ENCODE measurements at places on chromosomes 1 and 21.

- no peaks in the 10 kb centered on the region for H3K27me3 ChIP-seq
- no peak for DNase-seq
- H3K4me3 ChIP-seq, result no peak overlapping the region
- H3K36me3 ChIP-seq, result no peaks in the 10 kb centered on the region
- H3K27ac ChIP-seq, result no peak overlapping the region
Observed at GRCh38 chr21:41680444-41681347, 86.2 kb downstream of the RIPK4 start.

- H3K27me3 ChIP-seq, result no peaks in the 10 kb centered on the region
- H3K27ac ChIP-seq, result no peak overlapping the region
- peaks cover 2% of the 10 kb centered on the region for H3K36me3 ChIP-seq
Observed at GRCh38 chr21:39968010-39968409, 100.8 kb downstream of the PCP4 start.

DNA sequence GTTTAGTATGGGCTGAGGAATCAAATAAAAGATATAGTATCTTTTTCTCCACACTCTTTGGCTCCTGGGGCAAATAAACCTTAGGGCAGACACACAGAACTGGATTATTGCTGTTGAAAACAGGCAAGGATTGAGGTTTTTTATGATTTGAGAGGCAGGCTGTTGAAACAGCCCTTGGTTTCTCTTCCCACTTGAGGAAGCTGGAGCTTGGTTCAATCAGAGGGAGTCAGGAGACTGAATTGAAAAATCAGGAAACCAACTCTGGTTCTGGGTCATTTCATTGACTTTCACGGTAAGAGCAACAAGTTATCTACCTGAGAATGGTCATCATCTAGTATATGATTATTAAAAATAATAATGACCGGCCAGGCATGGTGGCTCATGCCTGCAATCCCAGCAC, 108.4 kb downstream of the CNIH3 start:
- DNase-seq, result no peak
- H3K27ac ChIP-seq, result no peak overlapping the region
- peaks cover 8% of the 10 kb centered on the region for H3K27me3 ChIP-seq
- H3K4me3 ChIP-seq, result no peak overlapping the region

DNA sequence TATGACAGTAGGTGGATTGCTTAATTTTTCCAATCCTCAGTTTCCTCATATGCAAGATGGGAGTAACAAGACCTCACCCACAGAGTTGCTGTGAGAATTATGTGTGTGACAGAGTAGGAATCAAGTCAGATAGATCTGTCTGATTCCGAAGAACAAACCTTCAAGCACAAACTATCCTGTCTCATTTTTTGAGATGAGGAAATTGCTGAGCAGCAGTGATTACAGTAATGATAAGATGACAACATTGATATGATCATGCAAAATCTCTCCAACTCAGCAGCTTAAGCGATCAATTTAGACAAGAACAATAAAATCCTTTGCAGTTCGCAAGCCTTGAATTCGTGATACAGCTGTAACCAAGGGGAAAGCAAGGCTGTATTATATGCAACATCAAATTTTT, 474.1 kb downstream of the OMA1 start:
- no peak overlapping the region for H3K27ac ChIP-seq
- H3K4me1 ChIP-seq, result no peaks in the 10 kb centered on the region
- H3K36me3 ChIP-seq, result no peaks in the 10 kb centered on the region

GRCh38 chr21:21187579-21187978, 189.4 kb downstream of the NCAM2 start:
- no peak for DNase-seq
- no peak overlapping the region for H3K27ac ChIP-seq
- no peaks in the 10 kb centered on the region for H3K36me3 ChIP-seq
- H3K27me3 ChIP-seq, result no peaks in the 10 kb centered on the region
- H3K4me3 ChIP-seq, result no peak overlapping the region

DNA sequence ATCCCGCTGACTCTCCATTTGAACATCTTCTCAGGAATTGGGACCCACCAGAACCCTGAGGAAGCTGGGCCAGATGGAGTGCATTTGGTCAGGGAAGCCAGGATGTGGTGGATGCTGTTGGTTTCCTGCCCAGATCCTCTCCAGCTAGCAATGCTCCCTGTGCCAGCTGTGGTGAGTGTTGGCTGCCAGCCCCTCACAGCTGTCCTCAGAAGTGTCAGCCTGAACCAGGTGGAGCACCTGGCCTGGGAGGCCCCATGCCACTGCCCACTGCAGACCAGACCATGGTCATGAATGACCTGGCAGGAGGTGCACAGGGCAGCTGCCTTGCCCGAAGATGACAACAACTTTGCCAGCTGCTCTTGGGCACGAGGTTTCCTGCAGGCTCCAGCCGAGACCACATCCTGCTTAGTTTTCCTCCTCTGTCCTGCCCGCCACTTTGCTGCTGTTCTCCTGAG, 54.4 kb downstream of the PRSS38 start:
- DNase-seq, result no peak
- no peak overlapping the region for H3K4me3 ChIP-seq
- H3K4me1 ChIP-seq, result peaks cover 17% of the 10 kb centered on the region
- peaks cover 34% of the 10 kb centered on the region for H3K27me3 ChIP-seq
- H3K27ac ChIP-seq, result no peak overlapping the region

DNA sequence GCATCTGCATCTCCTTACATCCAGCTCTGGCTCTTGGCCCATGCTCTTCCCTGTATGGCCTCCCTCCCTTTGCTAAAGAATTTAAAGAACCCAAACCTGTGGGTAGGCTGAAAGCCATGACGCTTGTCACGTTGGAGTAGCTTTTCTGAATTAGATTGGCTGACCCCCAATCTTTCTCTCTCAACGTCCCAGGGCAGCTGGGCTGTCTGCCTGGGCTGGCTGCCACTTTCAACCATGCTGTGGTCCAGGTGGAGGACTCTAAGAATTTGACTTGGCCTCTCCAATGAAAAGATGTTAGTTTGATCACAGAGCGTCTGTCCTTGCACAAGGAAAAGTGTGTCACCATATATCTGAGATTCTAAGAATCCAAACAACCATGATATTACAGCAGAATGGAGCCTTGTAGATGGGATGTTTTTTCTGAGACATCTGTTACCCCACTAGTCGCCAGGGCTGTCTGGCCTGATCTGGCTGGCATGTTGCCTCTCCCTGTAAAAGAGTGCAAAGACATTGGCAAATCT, 6.5 kb upstream of the IGSF3 start:
- H3K27ac ChIP-seq, result no peak overlapping the region
- H3K36me3 ChIP-seq, result no peaks in the 10 kb centered on the region
- H3K27me3 ChIP-seq, result peaks cover 55% of the 10 kb centered on the region
- H3K4me3 ChIP-seq, result no peak overlapping the region
- DNase-seq, result no peak

- H3K27me3 ChIP-seq, result no peaks in the 10 kb centered on the region
- H3K4me1 ChIP-seq, result peaks cover 2% of the 10 kb centered on the region
- no peaks in the 10 kb centered on the region for H3K36me3 ChIP-seq
- no peak for DNase-seq
- no peak overlapping the region for H3K4me3 ChIP-seq
Observed at GRCh38 chr21:17930093-17930492, 110.9 kb upstream of the C21orf91 start.

DNA sequence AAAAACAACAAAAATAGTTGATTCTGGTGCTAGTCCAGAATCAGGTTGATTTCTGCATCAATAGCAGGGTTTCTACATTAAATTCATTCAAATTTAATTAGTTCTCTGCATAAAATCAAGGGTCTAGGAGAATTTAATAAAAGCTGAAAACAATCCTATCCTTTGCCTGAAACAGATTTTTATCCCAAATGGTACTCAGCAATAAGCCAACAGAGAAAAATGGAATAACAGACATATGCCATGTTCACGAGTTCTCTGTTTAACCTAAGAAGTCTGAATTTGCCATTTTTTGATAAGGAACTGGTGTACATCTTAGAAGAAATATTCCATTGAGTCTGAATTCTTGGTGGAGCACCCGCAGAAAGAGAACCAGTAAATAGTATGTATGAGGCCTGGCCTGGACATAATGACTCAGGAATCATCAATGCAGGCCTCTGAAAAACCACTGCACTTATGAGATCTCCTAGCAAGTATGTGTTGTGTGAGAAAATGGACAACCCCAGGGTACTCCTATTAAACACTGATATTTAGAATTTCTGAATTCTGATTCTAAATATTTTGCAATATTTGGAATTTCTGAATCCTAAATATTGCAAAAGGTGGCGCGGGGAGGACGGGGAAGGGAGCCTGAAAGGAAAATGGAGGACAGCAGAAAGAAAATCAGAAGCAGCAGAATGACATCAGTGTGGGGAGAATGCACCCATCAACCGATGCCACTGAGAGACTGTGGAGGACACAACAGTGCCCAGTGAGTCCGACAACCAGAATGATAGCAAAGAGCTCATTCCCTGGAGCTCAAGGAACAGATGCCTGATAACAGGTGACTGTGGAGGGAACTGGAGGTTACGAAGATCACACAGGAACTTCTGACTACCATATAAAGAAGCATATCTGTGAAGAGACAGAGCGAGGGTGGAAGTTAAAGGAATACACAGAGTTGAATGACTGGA, 97.6 kb downstream of the APP start:
- H3K36me3 ChIP-seq, result no peaks in the 10 kb centered on the region

DNA sequence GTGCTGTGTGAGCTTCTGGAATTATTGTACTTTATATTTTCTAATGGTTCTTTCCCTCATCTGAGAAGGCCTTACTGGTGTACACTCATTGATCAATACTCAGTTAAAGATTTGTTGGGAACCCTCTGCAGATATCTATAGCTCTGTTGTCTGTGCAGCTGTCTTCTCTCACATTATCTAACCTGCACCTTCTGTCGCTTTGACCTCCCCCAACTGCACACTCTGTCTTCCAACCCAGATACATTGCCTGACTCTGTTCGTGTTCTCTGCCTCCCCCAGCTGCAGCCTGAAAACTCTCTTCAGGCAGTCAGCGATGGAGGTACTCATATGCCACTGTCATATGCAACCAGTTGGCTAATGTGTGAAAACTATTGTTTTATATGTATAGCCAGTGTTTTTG, 334.3 kb downstream of the NCAM2 start:
- H3K27ac ChIP-seq, result no peak overlapping the region
- DNase-seq, result no peak
- no peaks in the 10 kb centered on the region for H3K4me1 ChIP-seq
- no peaks in the 10 kb centered on the region for H3K36me3 ChIP-seq
- H3K4me3 ChIP-seq, result no peak overlapping the region

DNA sequence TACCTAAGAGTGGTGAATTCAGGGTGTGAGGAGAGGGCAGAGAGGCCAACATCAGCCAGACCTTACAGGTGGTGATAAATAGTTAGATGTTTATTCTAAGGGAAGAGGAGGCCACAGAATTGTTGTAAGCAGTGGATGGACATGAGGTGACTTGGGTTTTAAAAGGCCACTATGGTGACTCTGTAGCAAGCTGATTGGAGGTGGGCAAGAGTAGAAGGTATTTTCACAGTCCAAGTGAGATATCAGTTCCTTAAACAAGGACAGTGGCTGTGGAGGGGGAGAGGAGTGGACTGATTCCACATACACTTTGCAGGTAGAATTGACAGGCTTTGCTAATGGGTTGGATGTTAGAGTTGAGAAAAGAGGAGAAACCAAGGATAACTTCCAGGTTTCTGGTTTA, 60.8 kb upstream of the CLDN14 start:
- no peak for DNase-seq
- no peak overlapping the region for H3K27ac ChIP-seq
- no peak overlapping the region for H3K4me3 ChIP-seq
- no peaks in the 10 kb centered on the region for H3K27me3 ChIP-seq
- H3K4me1 ChIP-seq, result no peaks in the 10 kb centered on the region
- no peaks in the 10 kb centered on the region for H3K36me3 ChIP-seq

DNA sequence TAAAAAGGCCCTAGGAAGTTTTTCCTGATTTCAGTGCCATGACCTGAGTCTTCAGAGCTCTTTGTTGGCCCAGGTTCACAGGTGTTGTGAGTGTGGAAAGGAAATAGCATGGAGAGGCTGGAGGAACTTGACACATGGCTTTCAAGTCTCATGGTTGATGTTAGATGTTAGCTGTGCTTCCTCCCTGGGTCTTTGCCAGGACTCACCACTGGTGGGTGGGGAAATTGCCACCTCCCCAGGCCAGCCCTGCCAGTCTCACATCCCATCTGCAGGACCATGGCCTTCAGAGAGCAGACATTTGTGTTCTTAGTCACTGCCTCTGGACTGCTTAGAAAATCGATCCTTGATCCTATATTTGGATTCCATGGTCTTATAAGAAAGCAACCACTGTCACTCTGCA, 383.2 kb downstream of the DISC1 start:
- H3K4me1 ChIP-seq, result no peaks in the 10 kb centered on the region
- H3K27ac ChIP-seq, result no peak overlapping the region
- no peaks in the 10 kb centered on the region for H3K36me3 ChIP-seq
- no peak for DNase-seq

GRCh38 chr1:156298852-156299357, at the start of gene VHLL:
Gene VHLL, minus strand, starts transcription at chr1:156299307. Its CDS starts 118 bp downstream, at chr1:156299189.
- no peak within 1 kb of the TSS for H3K4me3 ChIP-seq
- H3K4me1 ChIP-seq, result peaks cover 7% of the 10 kb centered on the region
- no peak for DNase-seq

GRCh38 chr1:36091698-36092097, 3.0 kb downstream of the ADPRS start:
- peaks cover 9% of the 10 kb centered on the region for H3K36me3 ChIP-seq
- peaks cover 12% of the 10 kb centered on the region for H3K4me1 ChIP-seq
- no peak overlapping the region for H3K27ac ChIP-seq
- H3K27me3 ChIP-seq, result no peaks in the 10 kb centered on the region
- H3K4me3 ChIP-seq, result no peak overlapping the region

DNA sequence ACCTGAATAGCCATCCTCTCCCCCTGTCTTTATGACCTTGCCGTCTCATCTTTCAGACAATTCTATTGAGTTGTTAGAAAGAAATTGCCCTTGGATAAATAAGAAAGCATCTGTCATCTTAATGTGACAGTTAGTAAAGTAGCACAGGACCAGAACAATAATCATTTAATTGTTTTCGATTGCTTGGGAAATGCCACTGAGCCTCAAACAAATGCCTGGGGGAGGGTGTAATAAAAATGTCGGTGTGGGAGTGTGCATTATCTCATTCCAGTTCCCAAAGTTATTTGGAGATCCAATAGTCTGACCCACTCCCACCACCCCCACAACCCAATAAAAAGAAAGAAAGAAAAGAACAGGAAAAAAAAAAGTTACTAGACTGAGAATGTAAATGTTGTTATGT, 509.3 kb upstream of the LRRC7 start:
- DNase-seq, result no peak
- no peaks in the 10 kb centered on the region for H3K27me3 ChIP-seq
- no peaks in the 10 kb centered on the region for H3K4me1 ChIP-seq

- DNase-seq, result no peak
- H3K4me3 ChIP-seq, result no peak overlapping the region
- H3K27ac ChIP-seq, result no peak overlapping the region
- no peaks in the 10 kb centered on the region for H3K4me1 ChIP-seq
Observed at GRCh38 chr1:167130829-167131510, 37.1 kb downstream of the STYXL2 start.

DNA sequence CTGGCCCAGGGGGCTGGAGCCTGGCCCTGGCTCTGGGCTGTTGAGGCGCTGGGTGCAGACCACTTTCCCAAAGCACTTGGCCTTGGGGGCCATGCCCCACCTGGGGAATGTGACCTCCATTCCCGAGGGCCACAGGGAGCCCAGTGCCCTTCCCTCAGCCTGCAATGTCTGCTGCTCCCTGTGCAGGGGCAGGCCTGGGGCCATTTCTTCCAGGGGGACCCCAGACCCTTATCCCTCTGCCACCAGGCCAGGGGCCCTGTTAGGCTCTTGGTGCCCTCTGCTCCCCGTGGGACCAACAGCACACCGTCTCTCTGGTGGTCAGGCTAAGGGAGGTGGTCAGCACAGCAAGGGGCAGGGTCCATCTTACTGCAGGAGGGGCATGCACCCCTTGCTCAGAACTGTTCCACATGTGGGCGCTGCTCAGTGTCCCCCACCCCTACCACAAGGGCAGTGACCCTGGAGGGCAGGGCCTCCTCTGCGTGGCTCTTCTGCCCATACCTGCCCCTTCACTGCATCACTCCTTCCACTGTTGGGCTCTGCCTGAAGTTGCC, 1.1 kb upstream of the TMEM52 start:
- H3K4me1 ChIP-seq, result no peaks in the 10 kb centered on the region
- H3K36me3 ChIP-seq, result no peaks in the 10 kb centered on the region
- no peak overlapping the region for H3K27ac ChIP-seq
- DNase-seq, result no peak
- H3K27me3 ChIP-seq, result no peaks in the 10 kb centered on the region
